ENCODE measurements at places on chromosomes 5 and 9. TPM values are rescaled to one million over a fixed set of nuclear protein-coding genes. Genes with fewer than 3 reads are reported as not detected.

- peak; percentile 35 for DNase-seq
- H3K4me1 ChIP-seq: peaks cover 15% of the 10 kb centered on the region
- no peak overlapping the region for H3K4me3 ChIP-seq
These were observed 36.9 kb downstream of the TRIP13 start for GRCh38 chr5:929596-929995.

DNA sequence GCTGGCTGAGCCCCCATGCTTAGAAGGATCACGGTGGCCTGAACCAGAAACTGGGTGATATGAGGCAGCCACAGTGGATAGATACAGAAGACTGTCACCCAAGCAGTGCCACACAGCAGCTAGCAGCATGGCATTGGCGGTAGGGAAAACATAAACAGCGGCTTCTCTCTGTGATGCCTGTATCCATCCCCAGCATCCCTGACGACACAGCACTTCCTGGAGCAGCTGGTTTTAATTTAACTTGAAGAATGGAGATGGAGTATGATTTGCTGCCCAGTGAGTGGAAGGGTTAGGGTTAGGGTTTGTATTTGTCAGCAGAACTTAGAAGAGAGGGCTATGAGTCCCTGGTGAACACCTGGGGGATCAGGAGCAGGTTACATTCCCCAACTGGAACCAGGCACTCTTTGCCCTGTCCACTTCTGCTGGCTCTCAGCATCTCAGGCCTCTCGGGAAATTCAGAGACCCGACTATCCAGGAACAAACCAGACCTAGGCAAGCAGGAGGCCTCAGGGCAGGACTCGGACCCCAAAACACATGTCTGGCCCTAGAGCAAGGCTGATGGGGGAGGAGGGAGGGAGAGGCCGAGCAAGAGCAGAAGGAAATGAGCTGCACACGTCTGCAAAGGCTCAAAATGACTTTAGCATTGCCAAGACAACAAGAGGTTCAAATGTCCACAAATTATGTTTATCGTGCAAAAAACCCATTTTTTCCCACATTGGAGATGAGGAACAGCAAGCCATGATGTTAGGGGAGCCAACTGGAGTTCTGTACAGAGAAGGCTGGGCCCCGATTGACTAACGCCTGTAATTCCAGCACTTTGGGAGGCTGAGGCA is 6.5 kb upstream of the GGTA1 start:
- H3K27ac ChIP-seq: no peak overlapping the region
- no peak for DNase-seq
- H3K27me3 ChIP-seq: no peaks in the 10 kb centered on the region
- no peak overlapping the region for H3K4me3 ChIP-seq
- H3K36me3 ChIP-seq: no peaks in the 10 kb centered on the region
- no peaks in the 10 kb centered on the region for H3K4me1 ChIP-seq

GRCh38 chr9:20189871-20190270 is 401.0 kb upstream of the SLC24A2 start:
- no peak for DNase-seq
- H3K27me3 ChIP-seq: no peaks in the 10 kb centered on the region
- no peak overlapping the region for H3K27ac ChIP-seq
- no peak overlapping the region for H3K4me3 ChIP-seq

- no peaks in the 10 kb centered on the region for H3K4me1 ChIP-seq
- no peaks in the 10 kb centered on the region for H3K27me3 ChIP-seq
- DNase-seq: no peak
- no peak overlapping the region for H3K4me3 ChIP-seq
These were observed 608.6 kb downstream of the SLCO4C1 start for GRCh38 chr5:101687349-101687985.

NRG2 gene
- 7.0 TPM for total RNA-seq
